PC-3 (cell line): ENCODE measurements at places on chromosomes 4 and X. TPM values are rescaled to one million over a fixed set of nuclear protein-coding genes. Genes with fewer than 3 reads are reported as not detected.

- DNase-seq: no peak
Measured at GRCh38 chr4:7007142-7007907, 35.8 kb upstream of the TADA2B start.

DNA sequence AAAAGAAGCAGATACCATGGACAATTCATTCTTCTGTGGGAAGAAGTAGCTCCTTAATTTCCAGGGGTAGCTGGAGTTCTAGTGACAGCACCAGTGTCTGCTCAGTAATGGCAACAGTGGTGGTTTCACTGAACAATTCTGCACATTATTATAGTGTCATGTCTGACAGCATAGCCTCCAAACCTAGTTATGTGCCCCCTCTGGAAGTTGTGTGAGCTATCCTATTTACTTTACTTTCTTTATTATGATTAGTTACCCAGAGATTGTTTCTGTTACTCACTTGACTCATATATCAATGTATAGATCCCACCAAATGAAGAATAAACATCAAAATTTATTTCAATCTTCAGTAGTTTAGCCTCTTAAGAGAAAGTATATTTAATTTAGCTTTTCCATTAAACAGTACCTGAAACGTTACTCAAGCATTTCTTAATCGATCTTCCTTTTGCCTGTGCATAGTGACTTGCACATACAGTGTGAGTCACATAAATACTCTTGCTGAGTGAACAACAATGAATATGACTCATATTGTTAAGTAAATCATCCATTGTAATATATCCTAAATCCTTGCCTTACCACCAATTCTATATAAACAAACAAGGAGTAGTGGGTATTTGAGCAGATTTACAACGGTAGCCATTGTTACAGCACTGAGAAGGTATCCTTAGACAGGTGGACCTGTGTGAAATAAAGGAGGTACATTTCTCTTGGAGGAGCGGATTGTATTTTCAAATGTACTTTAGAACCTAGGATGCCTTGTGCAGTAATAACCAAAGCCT lies 534.7 kb downstream of the ANKRD50 start:
- peak; percentile 80 for DNase-seq

DNA sequence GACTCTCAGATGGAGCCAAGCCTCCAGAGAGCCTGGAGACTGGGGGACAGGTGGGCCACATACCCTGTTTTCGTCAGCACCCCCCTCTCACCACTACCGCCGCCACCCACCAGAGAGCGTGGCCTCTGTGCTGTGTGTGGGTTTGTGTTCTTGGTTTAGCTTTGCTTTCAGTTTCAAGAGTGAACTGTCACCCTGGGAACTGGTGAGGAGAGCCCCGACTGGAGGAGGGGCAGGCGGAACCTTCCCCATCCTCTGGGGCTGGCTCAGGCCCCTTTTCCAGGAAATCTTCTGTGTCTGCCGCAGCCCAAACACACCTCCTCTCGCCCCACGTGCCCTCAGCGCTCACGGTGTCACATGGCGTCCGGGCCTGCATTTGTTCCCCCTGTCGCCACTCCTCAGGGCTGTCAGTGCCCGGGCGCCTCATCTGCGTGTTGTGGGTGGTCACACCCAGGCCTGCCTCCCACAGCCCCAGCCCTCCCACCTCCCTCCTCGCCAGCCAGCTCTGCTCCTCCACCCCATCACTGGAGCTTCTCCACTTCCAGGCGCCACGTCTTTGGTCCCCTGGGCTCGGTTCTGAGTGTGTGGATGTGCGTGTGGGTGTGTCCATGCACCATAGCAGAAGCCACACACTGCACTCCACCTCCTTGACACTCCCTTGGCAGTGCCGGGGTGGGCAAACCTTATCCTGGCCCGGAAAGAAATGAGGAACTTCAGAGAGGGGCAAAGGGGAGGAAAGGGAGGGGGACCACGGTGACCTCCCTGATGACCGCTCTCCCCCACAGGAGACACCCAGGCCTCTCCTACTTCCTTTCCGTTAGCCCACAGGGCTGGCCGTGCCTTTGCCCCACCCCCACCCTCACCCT lies 27.8 kb downstream of the ELF4 start:
- no peak for DNase-seq

The TMEM47 gene
- 4.7 TPM in 2 replicates for total RNA-seq
